ENCODE measurements at places on chromosomes 7 and 10.

GRCh38 chr10:131002031-131002861 lies 309.3 kb downstream of the TCERG1L start:
- no peak for DNase-seq

DNA sequence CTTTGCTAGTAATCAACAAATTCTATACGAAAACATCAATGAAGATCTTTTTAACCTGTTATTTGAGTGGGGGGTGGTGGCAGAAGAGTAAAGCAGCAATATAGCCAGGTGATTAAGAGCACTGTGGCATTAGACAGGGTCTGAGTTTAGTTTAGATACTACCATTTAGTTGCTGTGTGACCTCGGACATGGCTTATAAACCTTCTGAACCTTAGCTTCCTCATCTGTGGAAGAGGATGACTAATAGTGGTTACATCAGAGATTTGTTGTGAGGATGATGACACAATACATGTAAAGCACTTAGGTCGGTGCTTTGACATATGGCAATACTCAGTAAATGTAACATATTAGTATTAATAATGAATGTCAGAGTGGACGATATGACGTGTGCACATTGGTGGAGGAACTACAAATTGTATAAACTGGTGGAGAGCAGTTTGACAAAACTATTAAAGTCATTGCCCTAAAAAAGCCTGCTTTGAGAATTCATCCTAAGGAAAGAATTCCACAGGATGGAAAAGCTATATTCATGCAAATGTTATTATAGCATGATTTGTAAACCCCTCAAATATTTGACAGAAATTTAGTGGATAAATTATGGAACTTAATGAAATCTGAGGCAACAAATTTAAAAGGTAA lies 24.3 kb downstream of the SPAG6 start:
- DNase-seq: peak; percentile 68

DNA sequence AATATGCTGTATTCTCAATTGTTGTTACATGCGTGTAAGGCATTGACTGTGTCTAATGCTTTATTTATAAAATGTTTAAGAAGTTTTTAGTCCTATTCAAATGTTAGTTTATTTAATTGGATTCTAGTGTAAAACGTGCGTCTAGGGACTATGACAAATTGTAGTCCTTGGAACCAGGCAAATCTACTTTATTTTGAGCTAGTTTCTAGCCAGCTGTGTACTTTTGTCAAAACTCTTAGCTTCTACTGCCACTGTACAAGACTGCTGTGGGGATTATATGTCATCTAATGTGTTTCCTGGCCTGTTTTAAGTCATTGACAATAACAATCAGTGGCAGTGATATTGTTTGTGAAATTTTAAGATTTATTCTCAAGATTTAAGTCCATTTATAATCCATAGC lies 220.5 kb upstream of the SEMA3D start:
- DNase-seq: no peak

- peak; percentile 47 for DNase-seq
Measured at GRCh38 chr7:77580762-77581350, 43.8 kb downstream of the PTPN12 start.

- DNase-seq: no peak
Measured at GRCh38 chr10:100009283-100009792, 409 bp downstream of the DNMBP start.

GRCh38 chr10:122310311-122311050 lies 39.4 kb downstream of the BTBD16 start:
- peak; percentile 18 for DNase-seq

DNA sequence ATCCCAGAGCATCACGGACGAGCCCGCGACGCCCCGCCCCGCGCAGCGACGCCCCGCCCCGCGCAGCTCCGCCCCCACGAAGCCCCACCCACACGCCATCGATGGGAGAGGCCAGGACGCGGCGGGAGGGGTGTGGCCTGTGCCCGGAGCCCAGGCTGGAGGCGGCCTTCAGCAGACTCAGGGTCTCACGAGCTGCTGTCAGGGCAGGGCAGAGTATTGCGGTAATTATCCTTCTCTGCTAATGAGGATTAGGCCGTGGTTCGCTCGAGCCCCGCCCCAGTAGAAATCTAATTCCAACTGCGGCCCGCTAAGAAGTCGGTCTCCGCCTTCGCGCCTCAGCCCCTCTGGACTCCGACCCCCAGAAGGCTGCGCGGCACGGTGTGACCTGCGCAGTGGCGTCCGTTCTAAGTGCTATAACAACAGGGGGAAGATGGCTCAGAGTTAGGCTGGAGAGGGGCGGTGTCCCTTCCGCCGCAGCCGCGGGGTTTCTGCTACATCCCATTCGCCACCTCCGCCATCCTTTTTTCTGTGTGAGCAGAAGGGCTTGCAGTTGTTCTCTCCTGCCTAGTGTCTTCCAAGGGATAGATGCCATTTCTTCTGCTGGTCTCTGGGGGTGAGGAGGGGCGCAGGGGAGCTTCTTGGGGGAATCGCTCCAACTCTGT lies 337 bp upstream of the NT5C3A start:
- peak; percentile 94 for DNase-seq

DNA sequence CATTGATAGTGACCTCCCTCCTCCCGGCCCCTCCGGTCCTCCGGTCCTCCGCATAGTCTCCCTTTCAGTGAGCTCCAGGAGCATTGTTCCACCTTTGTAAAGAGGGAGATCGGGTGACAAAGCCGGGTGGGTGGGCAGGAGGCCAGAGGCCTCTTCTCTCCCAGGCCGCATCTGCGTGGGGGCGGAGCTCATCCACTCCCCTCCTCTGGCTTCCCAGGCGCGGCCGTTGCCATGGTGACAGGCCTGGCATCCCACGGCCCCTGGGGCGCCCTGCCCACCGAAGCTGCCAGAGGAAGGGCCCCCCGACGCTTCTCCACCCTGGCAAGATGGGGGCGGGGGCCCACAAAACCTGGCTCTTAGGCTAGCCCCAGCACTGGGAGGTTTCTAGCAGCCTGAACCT lies 4.4 kb upstream of the FZD9 start:
- DNase-seq: peak; percentile 59

GRCh38 chr7:103919272-103919868 lies 70.1 kb downstream of the RELN start:
- DNase-seq: no peak

DNA sequence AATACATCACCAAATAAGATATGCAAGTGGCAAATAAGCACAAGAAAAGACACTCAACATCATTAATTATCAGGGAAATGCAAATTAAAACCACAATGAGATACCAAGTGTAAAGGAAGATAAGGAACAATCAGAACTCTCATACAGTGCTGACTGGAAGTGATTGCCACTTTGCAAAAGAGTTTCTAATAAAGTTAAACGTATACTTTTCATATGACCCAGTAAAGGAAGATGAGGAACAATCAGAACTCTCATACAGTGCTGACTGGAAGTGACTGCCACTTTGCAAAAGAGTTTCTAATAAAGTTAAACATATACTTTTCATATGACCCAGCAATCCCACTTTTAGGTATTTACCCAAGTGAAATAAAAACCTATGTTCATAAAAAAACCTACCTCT lies 12.2 kb upstream of the JMJD1C start:
- DNase-seq: no peak

Measured in foreskin fibroblast (primary cell).